ENCODE measurements at places on chromosomes 1 and 21.
A peak's percentile ranks its signal among the peaks of the same experiment; 100 is the strongest.

DNA sequence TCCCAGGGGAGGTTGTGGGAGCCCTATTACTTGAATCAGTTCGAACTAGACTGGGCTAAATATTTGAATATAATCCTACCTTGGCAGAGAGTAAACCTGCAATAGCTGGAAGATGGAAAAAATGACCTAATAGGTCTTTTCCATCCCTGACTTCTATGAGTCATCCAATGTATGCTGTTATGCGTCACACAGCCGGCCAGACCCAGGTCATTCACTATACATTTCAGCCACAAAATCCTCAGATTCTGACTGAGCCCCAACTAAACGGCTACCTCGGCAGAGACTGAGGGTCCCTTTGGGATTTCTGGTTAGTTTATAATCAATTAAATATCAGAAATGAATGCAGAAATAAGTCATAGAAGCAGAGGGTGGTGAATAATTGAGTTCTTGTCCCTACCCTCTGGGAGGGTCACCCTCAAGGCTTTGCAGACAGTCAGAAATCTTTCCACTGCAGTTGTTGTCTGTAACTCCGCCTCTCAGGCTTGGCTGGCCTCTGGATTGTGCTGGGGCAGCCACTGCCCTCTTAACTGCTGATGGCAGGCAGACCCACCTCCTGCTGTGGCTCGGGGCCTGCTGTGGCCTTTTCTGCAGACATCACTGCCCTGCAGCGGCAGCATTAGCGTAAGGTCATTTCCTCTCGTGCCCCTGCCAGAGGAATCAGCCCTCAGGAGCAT lies 240.5 kb downstream of the TGFB2 start:
- no peak for DNase-seq

DNA sequence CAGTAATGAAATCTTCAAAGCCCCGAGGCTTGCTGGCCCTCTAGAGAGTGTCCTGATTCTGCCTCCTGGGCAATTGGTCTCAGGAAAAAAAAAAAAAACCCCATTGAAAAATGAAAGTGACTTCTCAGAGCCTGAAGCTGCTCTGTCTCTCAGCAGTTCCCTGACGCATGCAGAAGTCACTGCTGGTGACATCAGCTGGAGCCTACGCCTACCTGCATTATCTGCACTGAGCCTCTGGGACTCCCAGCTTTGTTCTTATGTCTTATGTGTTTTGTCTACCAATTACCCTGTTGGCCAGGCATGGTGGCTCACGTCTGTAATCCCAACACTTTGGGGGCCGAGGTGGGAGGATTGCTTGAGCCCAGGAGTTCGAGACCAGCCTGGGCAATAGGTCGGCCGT lies 10.1 kb upstream of the SLC25A33 start:
- no peak for DNase-seq

- DNase-seq: no peak
Measured at GRCh38 chr1:78240755-78241154, 195.0 kb downstream of the GIPC2 start.

- no peak for DNase-seq
Measured at GRCh38 chr1:30005972-30006619, 717.3 kb downstream of the MATN1 start.

DNA sequence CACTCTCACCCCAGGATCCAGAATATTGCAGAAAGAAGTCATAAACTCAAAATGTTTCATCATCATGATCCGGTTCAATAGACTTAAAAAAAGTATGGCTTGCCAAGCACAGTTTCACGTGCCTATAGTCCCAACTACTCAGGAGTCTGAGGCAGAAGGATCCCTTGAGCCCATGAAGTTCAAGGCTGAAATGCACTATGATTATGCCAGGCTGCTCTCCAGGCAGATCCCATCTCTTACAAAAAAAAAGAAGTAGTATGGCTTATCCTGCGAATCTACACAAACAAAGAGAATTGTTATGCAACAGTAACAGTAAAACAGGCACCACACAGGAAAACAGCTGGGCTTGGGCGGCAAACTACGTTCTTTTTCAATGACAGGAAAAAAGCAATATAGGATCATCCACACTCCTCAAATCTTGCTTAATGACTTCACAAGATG lies 76.2 kb downstream of the EIF4G3 start:
- no peak for DNase-seq

GRCh38 chr1:56481140-56481694 lies 98.1 kb downstream of the PLPP3 start:
- DNase-seq: no peak

DNA sequence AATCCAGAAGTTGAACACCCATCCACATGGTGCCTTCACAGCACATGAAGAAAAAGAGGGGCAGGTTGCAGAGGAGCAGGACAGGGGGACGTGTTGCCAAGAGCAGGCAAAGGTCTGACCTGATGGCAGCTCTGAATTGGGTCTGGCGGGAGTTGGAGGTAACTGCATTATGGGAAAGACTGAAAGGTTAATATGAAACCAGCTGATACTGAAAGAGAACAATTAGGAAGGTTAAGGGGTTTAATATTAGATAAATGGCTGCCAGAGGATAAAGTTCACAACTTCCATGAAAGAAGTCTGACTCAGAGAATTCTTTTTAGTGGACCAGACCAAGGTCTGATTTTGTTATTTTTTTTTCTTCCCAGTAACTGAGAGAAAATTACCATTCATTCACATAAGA lies 76.1 kb downstream of the CD58 start:
- no peak for DNase-seq

DNA sequence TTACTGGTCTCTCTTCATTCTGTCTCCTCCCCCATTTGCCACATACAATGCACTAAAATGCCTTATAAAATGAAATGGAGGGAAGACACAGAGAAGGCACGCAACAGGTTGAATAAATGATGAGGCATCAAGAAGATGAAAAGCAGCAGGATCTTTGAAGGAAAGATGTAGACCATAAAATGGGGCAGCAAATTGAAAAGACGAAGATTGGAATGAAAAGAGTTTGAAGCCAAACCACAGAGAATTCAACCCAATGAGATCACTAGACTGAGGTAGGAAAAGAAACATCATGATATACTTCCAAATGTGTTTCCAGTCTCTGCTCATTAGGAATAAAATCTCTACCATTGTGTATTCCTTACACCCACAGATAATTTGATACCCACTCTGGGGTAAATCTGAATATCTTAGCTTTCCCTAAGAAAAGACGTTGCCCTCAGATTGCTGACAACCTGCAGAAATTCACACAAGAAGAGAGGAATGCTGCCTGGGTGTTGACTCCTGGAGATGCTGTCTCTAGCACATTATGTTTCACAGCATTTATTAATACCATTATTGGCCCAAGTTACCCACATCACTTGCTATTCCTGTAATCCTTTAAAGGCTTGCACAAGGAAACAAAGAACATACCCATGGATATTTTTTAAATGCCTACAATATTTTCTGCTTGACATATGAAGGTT lies 230.9 kb downstream of the LTN1 start:
- no peak for DNase-seq

- DNase-seq: peak; percentile 67
Measured at GRCh38 chr1:155070721-155071569, 7.4 kb downstream of the EFNA4 start.

GRCh38 chr1:10852486-10852885 lies 56.0 kb upstream of the CASZ1 start:
- DNase-seq: no peak

- no peak for DNase-seq
Measured at GRCh38 chr1:1597275-1597930, 2.5 kb downstream of the FNDC10 start.

- DNase-seq: no peak
Measured at GRCh38 chr1:201632364-201632952, 93.5 kb downstream of the NAV1 start.

DNA sequence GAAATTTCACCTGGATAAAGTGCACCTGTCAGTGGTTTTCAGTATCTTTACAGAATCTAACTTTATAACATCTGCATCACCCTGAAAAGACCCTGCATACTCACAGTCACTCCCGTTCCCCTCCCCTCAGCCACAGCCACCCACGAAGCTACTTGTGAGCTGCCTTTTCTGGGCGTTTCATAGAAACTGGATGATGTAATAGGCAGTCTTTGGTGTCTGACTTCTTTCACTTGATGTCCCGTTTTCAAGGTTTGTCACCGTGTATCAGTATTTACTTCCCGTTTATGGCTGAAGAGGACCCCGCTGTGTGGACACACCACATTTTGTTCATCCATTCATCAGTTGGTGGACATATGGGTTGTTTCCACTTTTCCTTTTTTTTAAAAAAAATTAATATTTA lies 47.8 kb upstream of the LRRC3 start:
- DNase-seq: peak; percentile 13

DNA sequence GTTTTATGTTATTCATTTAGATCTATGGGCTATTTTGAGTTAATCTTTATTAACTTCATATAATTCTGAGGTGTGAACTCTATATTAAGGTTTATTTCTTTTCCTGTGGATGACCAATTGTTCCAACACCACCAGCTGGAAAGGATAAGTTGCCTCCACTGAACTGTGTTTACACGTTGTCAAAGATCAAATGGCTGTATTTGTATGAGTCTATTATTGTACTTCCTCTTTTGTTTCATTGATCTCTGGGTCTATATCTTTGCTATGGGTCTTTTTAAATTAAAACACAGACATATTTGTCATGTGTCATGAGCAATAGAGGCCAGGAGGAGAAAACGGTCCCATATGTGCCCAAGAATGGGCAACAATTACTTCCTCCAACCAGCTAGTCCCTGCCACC lies 5.2 kb upstream of the MAB21L3 start:
- no peak for DNase-seq

DNA sequence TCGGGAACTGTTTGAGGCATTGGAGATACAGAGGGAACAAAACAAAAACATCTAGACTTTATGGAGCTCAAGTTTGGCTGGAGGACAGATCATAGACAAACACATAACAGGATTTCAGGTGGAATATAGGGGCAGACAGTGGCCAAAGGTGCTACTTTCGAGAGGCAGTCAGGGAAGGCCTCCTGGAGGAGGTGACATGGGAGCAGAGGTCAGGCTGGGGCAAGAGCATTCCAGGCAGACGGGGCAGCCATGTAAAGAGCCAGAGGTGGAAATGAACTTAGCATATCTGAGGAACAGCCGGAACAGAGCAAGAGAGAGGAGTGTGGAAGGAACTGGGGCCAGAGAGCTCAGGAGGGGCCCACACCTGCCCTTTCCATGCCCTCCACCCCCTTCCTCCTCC lies 122.3 kb downstream of the DMRTB1 start:
- DNase-seq: no peak

GRCh38 chr1:106986603-106987002 lies 69.9 kb upstream of the PRMT6 start:
- no peak for DNase-seq

GRCh38 chr1:48031676-48032075 lies 34.5 kb upstream of the TRABD2B start:
- no peak for DNase-seq

GRCh38 chr1:167434306-167434705 lies 84.0 kb downstream of the CD247 start:
- no peak for DNase-seq

GRCh38 chr1:109928591-109929111 lies 18.0 kb downstream of the CSF1 start:
- no peak for DNase-seq

GRCh38 chr1:216778737-216779136 lies 55.5 kb upstream of the ESRRG start:
- no peak for DNase-seq

DNA sequence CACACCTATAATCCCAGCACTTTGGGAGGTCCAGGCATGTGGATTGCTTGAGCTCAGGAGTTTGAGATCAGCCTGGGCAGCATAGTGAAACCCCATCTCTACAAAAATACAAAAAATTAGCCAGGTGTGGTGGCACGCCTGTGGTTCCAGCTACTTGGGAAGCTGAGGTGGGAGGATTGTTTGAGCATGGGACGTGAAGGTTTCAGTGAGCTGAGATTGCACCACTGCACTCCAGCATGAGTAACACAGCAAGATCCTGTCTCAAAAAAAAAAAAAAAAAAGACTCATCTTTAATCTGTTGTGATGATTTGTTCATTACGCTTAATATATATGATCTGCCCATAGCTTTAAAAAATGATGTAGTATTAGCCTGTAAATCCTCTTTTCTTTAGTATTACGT lies 44.0 kb downstream of the OR10J1 start:
- DNase-seq: no peak

DNA sequence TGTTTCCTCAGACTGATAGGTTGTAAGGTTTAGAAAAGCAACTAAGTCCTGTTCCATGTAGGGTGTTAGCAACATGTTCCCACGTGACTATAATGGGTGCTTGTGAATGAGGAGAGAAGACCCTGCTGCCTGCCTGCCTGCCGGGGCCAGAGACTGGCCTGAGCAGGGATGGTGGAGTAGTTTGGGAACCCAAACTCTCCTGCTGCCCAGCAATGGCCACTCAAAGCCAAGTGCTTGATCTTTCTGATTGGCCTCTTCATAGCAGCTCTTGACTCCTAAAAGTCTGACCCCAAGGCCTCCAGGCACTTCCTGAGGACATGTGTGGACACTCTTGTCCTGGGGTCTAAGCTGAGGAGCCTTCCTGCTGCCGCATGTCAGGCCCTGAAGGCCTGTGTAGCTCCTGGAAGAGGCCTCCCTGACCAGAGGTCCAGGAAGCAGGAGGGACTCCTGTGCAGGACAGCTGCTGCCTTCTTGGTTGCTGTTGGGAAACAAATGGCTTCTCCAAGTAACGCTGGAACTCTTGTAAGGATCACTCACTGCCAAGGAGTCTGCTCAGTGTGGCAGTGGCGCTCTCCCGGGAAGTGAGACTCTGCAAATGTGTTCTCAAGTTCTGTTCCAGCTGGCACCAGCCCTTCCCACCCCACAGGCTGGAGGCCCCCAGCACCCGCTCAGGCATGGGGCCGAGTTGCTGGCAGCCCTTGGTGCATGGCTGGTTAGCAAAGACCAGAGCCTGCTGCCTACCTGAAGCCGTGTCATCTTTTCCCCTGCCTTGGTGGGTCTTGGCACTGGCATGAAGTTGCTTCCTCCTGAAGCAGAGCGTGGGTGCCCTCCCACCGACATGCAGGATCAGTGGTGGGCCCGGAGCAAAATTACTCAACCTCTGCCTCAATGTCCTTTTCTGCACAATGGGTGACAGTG lies 35.5 kb downstream of the MAN1C1 start:
- no peak for DNase-seq

- DNase-seq: no peak
Measured at GRCh38 chr1:68201546-68202238, 30.6 kb downstream of the WLS start.

DNA sequence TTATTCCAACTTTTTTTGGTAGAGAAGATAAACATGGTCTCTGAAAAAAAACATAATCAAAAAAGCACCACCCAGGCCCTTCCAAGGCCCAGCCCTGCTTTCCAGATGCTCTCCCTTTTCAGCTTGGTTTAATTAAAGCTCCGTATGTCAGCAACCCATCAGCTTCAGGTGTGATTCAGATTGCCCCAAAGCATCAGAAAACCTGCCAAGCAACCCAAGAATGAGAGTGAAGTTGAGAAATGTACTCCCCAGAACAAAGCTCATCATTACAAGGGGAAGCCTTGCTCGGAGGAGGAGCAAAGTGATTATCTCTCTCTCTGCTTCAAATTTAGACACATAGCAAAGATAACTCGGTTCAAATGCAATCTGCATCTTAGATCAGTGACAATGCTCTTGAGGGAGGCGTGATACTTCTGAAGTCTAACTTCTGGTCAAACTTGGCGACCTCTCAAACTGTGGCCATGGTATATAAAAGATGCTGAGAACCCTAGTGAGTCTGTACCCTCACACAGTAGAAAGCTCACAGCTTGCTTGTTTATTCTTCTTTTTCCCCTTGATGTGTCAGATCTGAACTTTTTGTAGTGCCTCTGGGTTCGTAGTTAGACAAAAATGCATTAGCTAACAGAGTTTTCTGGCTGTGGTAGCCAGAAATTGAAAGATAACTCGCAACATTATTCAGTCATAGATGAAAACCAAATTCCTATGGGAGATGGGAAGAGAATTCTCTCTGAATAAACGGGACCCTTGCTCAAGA lies 63.3 kb upstream of the ZC3H11B start:
- DNase-seq: no peak
